Stimulated activated CD4-positive, alpha-beta T cell treated with anti-CD3 and anti-CD28 coated beads, TNF-alpha, amount 100 ng/mL, for 1 hour (primary cell): ENCODE measurements at places on chromosomes 16 and 17.

GRCh38 chr17:76318586-76318985 lies 10.5 kb upstream of the QRICH2 start:
- no peak for DNase-seq

DNA sequence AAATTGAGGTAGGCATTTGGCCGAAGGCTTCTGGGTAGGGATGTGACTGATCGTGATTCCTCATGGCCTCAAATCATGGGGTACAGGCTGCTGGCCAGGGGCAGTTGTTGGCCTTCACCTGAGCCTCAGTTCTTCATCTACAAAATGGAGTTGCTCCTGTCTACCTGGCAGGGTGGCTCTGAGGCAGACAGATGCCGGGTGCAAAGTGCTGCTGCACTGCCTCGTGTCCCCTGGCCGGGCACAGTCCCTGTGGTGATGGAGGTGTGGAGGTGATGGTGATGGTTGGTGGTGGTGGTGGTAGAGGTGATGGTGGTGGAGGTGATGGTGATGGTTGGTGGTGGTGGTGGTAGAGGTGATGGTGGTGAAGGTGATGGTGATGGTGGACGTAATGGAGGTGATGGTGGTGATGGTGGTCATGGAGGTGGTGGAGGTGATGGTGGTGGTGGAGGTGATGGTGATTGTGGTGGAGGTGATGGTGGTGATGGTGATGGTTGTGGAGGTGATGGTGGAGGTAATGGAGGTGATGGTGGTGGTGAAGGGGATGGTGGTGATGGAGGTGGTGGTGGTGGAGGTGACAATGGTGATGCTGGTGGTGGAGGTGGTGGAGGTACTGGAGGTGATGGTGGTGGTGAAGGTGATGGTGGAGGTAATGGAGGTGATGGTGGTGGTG lies 52.6 kb downstream of the RNF213 start:
- DNase-seq, result no peak

DNA sequence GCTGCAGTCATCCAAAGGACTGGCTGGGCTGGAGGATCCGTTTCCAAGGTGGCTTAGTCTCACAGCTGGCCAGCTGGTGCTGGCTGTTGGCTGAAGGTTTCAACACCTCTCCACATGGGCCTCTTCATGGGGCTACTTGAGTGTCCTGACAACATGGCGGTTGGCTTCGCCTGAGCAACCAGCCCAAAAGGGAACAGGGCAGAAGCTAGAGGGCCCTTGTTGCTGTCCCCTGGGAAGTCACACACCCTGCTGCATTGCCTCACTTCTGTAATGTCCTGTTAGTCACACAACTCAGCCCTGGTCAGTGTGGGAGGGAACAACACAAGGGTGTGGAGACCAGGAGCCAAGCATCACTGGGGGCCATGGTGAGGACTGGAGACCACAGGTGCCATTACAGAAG lies 36.6 kb downstream of the C16orf78 start:
- DNase-seq, result no peak

DNA sequence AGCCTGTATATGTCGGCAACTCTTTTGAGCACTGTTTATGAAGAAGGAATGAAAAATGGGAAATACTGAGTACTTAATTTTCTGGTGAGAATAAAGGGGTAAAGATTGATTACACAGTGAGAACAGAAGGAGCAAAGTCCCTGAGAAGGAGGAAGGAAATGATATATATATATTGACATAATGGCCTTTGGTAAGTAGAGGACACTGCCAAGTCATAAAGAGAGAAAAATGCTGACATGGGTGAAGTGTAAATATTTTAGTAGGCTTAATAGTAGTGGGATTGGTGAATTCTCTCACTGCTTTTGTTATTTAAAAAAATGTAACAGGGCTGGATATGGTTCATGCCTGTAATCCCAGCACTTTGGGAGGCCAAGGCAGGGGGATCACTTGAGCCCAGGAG lies 16.2 kb downstream of the VMP1 start:
- DNase-seq, result no peak

DNA sequence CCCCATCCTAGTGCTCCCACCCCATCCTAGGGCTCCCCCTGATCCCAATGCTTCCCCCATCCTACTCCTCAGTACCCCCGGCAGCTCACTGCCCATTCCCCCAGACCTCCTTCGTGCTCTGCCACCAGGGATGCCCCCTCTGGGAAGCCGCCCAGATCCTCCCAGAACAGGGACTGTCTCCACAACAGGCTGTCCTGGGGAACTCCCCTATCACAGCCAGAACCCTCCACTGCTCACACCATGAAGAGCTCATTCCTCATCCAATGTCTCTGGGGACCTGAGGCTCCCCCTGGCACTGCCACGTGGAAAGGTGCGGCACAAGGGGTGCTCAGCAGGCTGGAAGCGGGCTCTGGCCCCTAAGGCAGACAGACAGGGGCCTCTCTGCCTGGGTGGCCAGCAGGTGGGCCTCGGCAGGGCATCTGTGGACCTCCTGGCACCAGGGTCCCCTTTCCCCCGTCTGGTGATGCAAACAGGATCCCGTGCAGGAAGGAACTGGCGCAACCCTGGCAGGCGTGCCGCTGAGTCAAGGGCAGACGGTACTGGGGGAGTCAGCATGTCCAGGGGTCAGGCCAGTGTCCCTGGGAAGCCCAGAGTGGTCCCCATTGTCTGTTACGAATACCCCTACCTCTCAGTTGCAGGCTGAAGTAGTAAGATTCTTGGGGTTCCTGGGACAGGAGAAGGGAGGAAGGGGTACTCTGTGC lies 14.8 kb upstream of the PVALEF start:
- DNase-seq, result no peak

GRCh38 chr16:77569406-77569805 lies 134.6 kb upstream of the ADAMTS18 start:
- no peak for DNase-seq

DNA sequence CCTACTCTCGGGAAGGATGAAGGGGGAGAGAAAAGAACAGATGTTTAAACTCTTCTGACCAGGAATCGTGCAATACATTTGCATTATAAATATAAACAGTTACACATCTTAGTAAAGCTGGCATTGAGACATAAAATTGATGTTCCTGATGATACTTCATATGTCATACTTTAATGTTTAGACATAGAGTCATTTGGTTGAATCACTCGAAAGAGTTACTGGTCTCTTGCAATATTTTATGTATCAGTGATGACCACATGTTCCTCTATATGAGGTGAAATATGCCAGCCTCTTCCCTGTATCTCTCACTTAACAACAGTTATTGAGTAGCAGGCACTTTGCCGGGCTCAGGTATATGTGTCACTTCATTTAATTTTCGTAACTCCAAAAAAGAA lies 49.7 kb upstream of the PMFBP1 start:
- DNase-seq, result no peak

GRCh38 chr16:78931678-78932077 lies 668.9 kb downstream of the MAF start:
- no peak for DNase-seq

DNA sequence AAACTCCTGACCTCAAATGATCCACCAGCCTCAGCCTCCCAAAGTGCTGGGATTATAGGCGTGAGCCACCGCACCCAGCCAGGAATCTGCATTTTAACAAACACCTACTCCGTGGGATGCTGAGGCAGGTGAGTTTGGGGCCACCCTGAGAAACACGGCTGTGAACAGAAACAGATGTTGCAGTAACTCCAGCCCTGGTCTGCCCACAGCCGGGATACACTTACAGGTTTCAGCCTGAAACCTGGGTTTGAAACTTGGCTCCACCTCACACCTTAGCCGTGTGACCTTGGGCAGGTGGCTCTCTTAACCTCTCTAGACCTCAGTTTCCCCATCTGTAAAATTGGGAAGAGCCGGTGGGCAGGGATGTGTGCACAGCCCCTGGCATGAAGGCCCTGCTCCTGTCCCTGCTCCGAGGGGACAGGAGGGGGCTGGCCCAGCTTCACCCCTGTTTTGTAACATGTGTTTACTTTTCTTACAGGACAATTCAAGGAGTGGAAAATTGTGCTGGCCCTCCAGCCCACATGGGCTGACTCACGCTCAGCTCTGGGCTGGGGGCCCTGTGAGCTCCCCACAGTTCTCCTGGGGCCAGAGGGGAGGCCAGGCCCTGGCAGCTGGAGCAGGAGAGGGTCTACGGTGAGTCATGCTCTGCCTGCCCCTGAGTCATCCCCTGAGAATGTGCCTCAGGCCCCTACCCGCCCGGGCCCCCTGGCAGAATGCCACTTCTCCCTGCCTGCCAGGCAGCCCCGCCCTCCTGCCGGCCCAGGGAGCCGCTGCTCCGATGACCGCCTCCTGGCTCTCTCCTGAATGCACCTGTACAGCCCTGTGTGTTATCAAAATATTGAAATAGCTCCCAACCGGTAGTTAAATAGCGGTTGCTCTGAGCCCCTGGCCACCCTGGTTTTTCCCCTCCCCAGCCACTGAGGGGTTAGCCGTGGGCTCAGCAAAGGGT lies 7.7 kb upstream of the PPL start:
- DNase-seq, result no peak

DNA sequence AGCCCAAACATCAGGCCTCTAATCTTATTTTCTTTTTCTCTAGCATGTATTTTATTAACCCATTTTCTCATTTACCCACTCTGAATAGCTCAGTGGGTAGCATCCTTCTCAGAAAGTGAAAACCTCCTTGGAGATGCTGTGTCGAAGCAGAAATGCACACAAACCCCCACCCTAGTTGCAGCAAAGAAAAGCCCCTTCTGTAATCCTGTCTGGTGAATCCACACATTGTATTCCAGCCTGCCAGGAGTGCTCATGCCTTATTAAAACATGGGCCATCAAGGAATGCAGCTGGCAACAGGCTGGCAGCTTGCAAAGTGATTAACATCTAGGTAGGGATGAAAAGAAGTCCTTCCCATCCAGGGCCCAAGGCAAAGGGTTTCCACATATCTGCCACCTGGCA lies 39.7 kb upstream of the AXIN2 start:
- no peak for DNase-seq

DNA sequence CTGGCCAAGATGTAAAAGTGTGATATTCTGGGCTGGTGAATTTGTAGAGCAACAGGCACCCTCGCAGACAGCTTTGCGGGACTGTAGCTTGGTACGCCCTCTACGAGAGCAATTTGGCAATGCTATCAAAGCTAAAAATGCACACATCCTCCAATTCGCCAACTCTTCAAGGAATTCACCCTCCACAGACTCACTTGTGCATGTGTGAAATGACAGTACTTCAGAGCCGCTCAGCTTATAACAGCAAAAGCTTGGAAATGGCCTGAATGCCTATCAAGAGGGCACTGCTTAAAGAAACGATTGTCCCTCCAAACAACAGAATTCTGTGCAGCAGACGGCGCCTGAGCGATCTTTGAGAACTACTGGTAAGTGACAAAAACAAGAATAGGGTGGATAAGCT lies 130.8 kb downstream of the SDK2 start:
- DNase-seq, result no peak

- no peak for DNase-seq
These were observed 852.1 kb downstream of the CDH11 start for GRCh38 chr16:64269756-64270155.
